ENCODE measurements at places on chromosomes 6 and 20. TPM values are rescaled to one million over a fixed set of nuclear protein-coding genes. Genes with fewer than 3 reads are reported as not detected.

C6orf58 gene
- not detected for total RNA-seq

PSORS1C1 gene
- total RNA-seq: 2.1 TPM

ALDH5A1 gene
- 0.40 TPM for total RNA-seq

KCNK15 gene
- total RNA-seq: not detected

EDN1 gene
- total RNA-seq: 224 TPM

PARD6B gene
- under 0.01 TPM for total RNA-seq

WFDC2 gene
- total RNA-seq: not detected

FOXA2 gene
- not detected for total RNA-seq

THBS2 gene
- 0.67 TPM for total RNA-seq

ENTPD6 gene
- 59.4 TPM for total RNA-seq

TFAP2C gene
- total RNA-seq: not detected

Data from mammary microvascular endothelial cell (primary cell).